ENCODE measurements at places on chromosomes 12 and 14.

GRCh38 chr12:47841910-47842309 is 22.2 kb upstream of the HDAC7 start:
- no peak for DNase-seq

DNA sequence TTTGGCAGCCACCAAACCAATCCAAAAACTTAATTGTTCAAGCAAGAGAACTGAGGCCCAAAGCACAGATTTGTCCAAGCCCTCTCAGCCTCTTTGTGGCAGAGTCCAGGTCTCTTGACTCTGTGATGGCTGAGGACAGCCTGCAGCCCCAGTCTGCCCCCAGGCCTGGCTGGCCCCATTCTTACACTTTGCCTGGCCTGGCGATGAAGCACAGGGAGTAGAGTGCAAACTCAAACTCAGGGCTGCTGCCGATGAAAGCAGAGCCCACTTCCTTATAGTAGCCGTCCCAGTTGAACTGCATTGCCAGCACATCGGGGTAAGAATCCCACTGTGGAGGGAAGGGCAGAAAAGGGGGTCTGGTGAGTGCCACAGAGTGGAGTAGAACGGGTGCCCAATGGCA is 5.6 kb upstream of the RPAP3 start:
- no peak for DNase-seq

DNA sequence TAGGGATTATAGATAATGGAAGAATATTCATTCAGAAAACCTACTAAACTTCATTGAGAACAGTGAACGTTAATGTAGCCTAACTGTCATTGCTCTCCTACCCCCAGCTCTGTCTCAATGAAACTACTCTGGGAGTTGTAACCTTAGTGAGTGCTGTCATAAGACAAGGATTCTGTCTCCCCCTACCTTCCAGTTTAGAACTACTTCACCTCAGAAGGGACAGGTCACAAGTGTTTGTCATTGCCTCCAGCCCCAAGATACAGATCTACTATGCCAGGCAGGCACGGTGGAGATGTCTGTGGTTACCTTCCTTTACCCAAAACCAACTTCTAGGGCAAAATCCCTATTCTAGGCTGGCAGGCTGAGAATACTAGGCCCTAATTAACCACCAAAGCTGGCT is 833.1 kb upstream of the SEL1L start:
- DNase-seq: no peak

DNA sequence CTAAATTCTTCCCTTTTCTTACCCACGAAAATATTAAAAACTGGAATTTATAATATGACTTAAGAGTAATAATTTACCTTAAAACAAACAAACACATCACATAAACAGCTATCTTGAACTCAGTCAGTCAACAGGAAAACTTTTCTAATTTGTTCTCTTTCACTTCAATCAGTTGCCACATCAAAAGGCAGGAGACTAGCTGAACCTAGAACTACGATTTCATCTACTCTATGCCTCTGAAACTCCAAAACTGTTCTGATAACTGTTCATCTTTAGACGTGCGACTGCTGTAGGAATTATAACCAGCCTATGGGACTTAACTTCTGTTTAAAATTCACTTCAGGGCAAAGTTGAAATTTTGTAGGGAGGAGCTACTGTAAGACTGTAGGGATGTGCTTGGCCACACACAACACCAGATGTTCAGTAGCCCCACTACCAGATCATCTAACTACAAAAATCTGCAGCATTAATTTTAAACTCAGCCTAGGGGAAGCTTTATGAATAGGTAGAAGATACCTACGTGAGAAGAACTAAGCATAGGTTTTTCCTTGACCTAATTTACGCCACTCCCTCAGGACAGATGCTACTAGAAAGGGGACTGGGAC is 7.6 kb upstream of the RAD51AP1 start:
- DNase-seq: no peak

DNA sequence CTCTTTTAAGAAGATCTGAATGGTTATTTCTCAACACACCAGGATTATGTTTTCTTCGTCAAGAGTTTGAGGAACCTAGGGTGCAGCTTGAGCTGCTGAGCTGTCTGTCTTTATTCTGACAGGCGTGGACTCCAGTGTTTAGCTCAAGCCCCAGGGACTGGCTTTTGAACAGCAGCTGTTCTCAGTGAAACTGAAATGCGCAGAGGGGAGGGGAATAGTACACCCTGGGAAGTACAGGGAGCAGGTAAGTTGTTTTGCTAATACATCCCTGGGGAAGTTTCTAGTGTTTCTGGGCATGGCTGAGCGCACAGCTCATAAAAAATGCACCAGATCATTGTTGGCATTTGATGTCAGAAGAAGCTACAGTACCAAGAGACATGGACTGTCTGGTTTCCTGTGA is 659.8 kb downstream of the DIO2 start:
- DNase-seq: no peak

DNA sequence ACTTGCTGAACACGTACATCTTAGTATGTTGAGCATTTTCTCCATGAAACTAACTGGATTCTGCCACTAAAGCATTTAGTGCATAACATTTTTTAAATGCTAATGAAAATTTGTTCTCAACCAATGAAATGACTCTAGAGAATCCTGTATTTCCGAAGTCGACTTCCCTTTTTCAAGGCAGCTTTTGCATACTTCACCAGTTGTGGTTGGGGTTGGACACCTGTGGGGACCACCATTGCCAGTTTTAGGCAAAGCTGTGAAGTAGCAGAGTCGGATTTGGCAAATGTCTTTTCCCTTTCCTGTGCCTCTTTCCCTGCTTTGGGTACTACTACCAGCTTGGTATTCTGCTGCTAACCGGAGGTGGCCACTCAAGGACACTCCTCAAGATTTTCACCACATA is 349.2 kb downstream of the BCAT1 start:
- DNase-seq: no peak

- DNase-seq: no peak
Observed at GRCh38 chr12:4830556-4831210, 79.0 kb upstream of the KCNA1 start.

- no peak for DNase-seq
Observed at GRCh38 chr14:32757568-32757967, 181.1 kb upstream of the NPAS3 start.

GRCh38 chr14:92886337-92886736 is 36.6 kb upstream of the CHGA start:
- DNase-seq: no peak

GRCh38 chr14:44170101-44170500 is 337.0 kb downstream of the FSCB start:
- no peak for DNase-seq

DNA sequence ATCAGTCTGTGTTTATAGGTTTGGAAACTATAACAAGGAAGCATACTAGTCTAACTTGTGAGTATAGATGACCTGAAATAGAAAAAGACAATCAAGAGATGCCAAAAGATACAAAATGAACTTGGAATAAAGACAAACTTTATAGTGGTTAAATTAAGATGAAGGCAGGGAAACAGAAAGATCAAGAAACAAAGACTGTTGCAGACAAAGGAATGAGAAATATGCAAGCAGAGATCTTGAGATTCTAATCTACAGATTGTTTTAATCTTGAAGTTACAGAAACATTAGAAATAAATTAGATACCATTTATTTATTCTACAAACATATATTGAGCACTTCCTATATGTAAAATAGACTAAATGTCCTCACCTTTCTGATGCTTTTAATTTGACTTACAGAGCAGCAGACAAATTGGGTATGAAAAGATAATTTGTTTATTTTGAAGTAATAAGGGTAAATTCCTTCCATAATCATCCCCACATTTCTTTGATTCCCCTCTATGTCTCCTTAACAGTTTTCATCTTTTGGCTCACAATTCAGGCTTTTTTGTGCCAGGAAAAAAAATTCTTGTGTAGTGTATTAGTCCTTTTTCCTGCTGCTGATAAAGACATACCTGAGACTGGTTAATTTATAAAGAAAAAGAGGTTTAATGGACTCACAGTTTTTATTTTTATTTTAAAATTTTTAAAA is 134.4 kb downstream of the KITLG start:
- no peak for DNase-seq

DNA sequence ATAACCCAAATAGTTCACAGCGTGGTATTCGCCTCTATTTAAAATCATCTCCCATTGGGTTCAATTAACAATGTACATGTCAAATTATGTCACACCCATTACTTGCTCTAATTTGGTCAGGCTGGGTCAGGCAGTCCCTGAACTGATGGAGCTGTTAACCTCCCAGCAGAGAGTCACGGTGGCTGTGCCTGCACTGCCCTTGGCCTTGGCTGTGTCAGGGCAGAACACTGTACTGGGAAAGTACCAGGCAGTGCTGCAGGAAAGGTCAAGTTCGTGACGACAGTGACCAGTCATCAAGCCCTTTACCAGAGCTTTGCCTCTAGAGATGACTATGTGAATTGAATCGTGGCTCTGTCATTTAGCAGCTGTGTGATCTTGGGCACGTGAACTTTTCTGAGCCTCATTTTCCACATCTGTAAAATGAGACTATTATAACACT is 100.0 kb downstream of the ARF6 start:
- DNase-seq: no peak

GRCh38 chr14:99564256-99564925 is 39.6 kb downstream of the CCDC85C start:
- DNase-seq: peak; percentile 34

DNA sequence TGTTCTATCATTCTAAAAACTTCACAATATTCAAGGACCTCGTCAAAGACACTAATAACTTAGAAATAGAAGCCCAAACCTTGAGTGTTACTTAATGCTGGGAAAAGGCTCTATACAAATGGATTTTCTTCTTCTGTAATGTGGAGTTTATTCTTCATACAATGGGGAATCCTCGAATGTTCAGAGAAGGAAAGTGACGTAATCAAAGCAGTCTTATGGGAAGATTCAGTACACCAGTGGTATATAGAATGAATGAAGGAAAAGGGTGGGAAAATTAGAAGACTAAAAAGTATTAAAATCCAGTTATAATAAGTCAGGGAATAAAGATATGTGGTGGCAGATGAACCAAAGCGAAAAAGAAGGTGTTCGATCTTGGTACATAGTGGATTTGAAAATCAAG is 106.5 kb downstream of the PLCZ1 start:
- DNase-seq: no peak

GRCh38 chr12:7499636-7500035 is 3.9 kb downstream of the CD163 start:
- DNase-seq: no peak

DNA sequence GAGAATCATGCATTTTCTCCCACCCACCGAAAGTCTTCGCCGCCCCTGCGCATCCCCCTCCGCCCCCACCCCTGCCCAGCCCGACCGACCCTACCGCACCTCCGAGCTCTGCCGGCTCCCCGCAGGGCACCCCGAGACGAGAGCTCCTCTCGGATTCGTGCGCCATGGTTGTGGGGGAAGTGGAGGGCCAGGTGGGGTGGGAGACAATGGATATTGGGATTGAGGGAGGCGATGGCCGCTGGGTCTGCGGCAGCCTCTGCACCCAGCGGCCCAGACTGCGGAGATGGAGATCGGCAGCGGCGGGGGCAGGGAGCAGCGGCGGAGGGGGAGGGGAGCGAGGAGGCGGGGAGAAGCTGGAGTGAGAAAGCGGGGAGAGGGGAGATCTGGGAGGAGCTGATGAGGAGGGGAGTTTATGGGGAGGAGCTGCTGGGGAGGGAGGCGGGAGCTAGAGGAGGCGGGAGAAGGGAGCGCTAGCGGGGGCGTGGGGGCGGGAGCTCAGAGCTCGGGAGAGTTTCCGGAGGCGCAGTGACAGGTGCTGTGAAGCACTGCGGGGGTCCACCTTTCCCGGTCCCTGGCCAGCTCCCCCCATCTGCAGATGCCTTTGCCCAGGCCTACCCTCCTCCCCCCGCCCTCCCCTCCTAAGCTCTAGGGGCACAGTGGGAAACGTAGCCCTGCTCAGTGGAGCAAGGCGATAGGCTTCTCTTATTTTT is at the start of gene SALL2:
Gene SALL2 (minus strand): TSS at position 385 of the 710 bp plus-strand sequence. CDS start 219 bp downstream, at position 166.
- DNase-seq: peak; percentile 58

- DNase-seq: no peak
Observed at GRCh38 chr12:26278666-26279065, 83.3 kb downstream of the SSPN start.

DNA sequence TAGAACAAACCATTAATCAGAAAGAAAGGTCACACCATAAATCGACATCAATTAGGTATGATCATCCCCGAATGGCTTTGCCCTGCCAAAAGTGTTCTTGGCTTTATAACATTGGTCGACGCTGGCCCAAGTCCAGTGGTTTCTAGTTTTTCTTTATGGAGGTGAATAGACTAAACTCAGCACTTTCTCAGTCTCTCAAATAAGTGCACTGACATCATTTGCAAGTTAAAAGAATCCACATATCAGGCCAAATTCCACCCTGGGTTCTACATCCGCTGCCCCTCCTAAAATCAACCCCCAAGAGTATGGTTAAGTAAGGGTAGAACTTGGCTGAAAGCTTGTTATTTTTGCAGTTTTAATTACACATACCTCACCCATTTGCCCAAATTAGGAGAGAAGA is 314.3 kb downstream of the C12orf75 start:
- no peak for DNase-seq

DNA sequence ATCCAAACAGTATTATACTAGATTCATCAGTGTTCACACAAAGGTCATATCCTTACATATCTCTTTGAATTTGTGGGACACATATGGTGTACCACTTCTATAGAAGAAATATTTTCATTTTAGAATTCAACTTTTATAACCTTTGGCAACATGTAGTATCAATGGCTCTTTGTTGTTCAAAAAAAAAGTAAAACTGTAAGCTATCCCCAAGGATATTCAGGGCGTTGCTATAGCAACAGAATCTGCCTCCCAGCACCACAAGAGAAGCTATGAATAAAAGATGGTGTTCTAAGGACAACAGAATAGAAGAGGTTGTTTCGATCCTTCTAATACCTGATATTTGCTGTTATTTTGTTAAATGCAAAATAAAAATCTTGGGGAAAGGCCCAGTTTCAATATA is 139.3 kb downstream of the BRMS1L start:
- peak; percentile 14 for DNase-seq

DNA sequence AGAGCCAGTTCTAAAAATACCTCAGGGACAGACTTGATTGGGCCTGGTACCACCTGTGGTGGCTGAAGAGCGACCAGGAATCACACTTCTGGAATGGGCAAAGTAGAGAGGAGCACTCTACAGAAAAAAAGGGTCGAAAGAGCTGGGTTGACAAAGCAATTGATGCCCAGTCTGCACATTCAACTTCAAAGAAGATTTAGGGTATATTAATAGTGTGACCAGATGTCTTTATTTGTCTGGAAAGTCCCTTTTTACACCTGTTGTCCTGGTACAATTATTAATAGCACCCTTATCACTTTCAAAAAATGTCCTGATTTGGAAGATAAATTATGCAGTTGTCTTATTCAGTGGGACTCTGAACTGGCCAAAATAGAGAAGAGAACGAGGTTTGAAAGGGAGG is 137.5 kb downstream of the DYRK2 start:
- DNase-seq: no peak
